ENCODE measurements at places on chromosomes 4 and X. TPM values are rescaled to one million over a fixed set of nuclear protein-coding genes. Genes with fewer than 3 reads are reported as not detected.
A peak's percentile ranks its signal among the peaks of the same experiment; 100 is the strongest.

DNA sequence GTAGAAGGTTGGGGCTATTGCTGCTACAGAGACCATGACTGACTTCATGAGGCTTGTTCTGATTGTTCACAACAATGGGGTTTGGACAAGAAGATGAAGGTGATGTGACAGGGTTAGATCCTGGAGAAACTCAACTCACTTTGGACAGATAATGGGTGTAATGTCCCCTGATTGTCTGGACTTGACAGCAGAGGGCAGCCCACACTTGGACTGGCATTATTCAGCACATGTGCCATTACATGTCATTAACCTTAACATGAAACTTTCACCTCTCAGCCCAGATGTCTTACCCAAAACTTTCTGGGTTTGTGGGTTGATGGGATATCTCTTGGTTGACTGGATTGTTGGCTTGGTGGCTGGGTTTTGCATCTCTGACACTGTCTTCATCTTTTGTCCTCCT, 101.5 kb downstream of the MXRA5 start:
- no peaks in the 10 kb centered on the region for H3K36me3 ChIP-seq
- H3K4me3 ChIP-seq = no peak overlapping the region
- peaks cover 3% of the 10 kb centered on the region for H3K27me3 ChIP-seq

The FGF5 gene
- total RNA-seq = not detected

The NUP54 gene
- 43.3 TPM for total RNA-seq

DNA sequence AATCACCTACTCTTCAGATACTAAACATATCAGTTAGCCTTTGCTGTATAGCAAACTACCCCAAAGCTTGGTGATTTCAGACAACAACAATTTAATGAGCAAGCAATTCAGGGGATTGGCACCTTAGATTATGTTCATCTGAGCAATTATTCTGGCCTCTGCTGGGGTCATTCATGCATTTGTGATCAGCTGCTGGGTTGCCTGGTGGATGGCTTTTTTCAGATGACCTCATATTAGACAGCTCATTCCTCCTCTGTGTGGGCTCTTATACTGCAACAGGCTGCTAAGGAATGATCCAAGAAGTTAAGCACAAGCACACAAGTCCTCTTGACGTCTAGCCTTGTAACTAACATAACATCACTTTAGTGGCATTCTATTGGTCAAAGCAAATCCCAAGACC, 153.0 kb upstream of the PPP1R2C start:
- no peak overlapping the region for H3K27ac ChIP-seq
- DNase-seq = no peak
- H3K4me1 ChIP-seq = no peaks in the 10 kb centered on the region
- no peaks in the 10 kb centered on the region for H3K27me3 ChIP-seq
- no peak overlapping the region for H3K4me3 ChIP-seq
- H3K36me3 ChIP-seq = no peaks in the 10 kb centered on the region

GRCh38 chr4:116688536-116688935, 396.8 kb downstream of the TRAM1L1 start:
- no peak overlapping the region for H3K27ac ChIP-seq
- no peak for DNase-seq
- no peak overlapping the region for H3K4me3 ChIP-seq
- H3K4me1 ChIP-seq = no peaks in the 10 kb centered on the region
- no peaks in the 10 kb centered on the region for H3K36me3 ChIP-seq

The GTPBP6 gene
- total RNA-seq = 85.1 TPM

- H3K4me1 ChIP-seq = no peaks in the 10 kb centered on the region
- no peaks in the 10 kb centered on the region for H3K36me3 ChIP-seq
- H3K27ac ChIP-seq = no peak overlapping the region
- no peak overlapping the region for H3K4me3 ChIP-seq
- DNase-seq = no peak
These were observed 94.3 kb downstream of the TEX13A start for GRCh38 chrX:105126201-105126600.

- no peaks in the 10 kb centered on the region for H3K27me3 ChIP-seq
- H3K36me3 ChIP-seq = peaks cover 8% of the 10 kb centered on the region
- H3K27ac ChIP-seq = no peak overlapping the region
- H3K4me1 ChIP-seq = peaks cover 28% of the 10 kb centered on the region
- DNase-seq = no peak
These were observed 48.8 kb downstream of the SEPTIN11 start for GRCh38 chr4:76998251-76998901.

GRCh38 chrX:84710611-84711010, 208.4 kb upstream of the HDX start:
- H3K36me3 ChIP-seq = no peaks in the 10 kb centered on the region
- no peaks in the 10 kb centered on the region for H3K4me1 ChIP-seq
- no peak overlapping the region for H3K27ac ChIP-seq
- H3K27me3 ChIP-seq = no peaks in the 10 kb centered on the region

The GRID2 gene
- not detected for total RNA-seq

The F9 gene
- total RNA-seq = not detected

- no peaks in the 10 kb centered on the region for H3K36me3 ChIP-seq
- no peaks in the 10 kb centered on the region for H3K4me1 ChIP-seq
- no peak overlapping the region for H3K4me3 ChIP-seq
- no peak overlapping the region for H3K27ac ChIP-seq
- DNase-seq = no peak
These were observed 11.1 kb downstream of the SASH3 start for GRCh38 chrX:129790808-129791207.

DNA sequence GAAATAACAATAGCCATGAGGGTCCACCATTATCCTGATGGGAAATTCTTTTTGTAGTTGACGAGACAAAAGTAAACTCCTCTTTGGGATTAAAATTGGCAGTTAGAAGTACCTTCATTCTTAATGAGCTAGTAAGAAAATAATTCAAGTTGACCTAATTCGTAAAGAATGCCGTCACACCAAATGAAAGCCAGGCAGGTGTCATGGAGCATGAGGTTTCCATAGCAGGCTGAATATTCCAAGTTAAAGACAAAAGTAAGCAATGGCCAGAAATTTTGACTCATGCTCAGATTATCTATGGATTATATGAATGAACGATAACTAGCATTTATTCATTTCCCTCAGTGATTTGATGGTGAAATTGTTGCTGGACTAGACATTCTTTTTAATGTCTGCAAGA, 192.2 kb upstream of the FAT1 start:
- H3K4me3 ChIP-seq = no peak overlapping the region
- no peak for DNase-seq
- no peaks in the 10 kb centered on the region for H3K36me3 ChIP-seq
- no peak overlapping the region for H3K27ac ChIP-seq

GRCh38 chr4:89469930-89470375, 162.4 kb upstream of the GPRIN3 start:
- peak; percentile 42 for DNase-seq
- H3K27ac ChIP-seq = no peak overlapping the region
- H3K4me1 ChIP-seq = no peaks in the 10 kb centered on the region
- no peaks in the 10 kb centered on the region for H3K36me3 ChIP-seq

The UGT2A3 gene
- total RNA-seq = not detected

DNA sequence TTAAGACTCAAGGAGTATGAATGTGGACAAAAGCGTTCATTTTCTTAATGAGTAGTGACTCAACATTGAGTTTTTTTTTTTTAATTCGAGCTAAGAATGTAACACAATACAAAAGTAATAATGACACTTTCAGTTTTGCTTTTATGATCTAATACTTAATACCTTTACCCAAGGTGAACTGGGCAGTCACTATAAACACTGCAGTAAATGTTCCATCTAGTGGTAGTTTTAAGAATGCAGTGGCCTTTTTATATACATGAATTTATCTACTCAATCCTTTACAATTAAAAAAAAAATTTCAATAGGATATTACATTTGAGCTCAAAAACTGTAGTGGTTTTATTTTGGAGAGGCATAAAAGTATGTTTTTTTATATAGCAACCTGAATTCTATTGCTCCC, 33.9 kb downstream of the PDK3 start:
- H3K4me3 ChIP-seq = no peak overlapping the region
- H3K4me1 ChIP-seq = peaks cover 7% of the 10 kb centered on the region
- H3K27me3 ChIP-seq = peaks cover 10% of the 10 kb centered on the region
- H3K27ac ChIP-seq = no peak overlapping the region
- no peak for DNase-seq
- no peaks in the 10 kb centered on the region for H3K36me3 ChIP-seq

DNA sequence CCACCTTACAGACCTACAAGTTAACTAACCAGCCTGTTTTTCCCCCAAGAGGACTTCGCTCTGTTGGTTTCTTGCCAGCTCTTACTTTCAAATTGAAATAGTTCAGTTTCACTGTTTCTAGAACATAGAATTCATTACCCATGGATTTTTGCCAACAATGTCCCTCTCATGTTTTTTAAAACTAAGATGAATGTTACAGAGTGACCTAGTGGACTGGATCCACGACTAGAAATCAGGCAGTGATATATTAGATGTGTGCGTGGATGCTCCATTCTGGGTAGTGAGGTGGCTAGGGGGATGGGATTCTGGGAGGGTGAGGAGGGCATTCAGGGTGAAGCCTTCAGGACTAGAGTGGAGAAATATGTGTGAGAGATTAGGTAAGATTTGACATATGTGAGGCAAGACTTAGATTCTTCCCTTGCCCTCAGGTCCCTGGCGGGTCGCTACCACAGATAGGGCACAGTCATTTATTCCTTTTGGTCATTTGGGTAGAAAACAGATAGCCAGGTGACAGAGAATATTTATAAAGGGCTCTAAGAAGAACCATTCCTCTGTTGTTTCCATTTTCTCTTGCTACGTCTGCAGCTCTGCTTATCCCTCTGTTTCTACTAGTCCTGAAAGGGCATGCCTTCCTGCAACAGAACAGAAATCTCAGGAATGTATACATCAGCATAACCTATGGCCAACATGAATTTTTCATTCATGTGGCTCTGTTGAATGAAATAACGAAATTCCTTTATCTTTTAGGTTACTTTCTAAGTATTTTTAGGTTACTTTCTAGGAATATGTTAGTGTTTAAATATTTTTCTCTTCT, 15.4 kb upstream of the JADE1 start:
- H3K27me3 ChIP-seq = no peaks in the 10 kb centered on the region
- no peak for DNase-seq
- no peaks in the 10 kb centered on the region for H3K36me3 ChIP-seq
- H3K4me3 ChIP-seq = no peak overlapping the region
- H3K4me1 ChIP-seq = no peaks in the 10 kb centered on the region

- DNase-seq = no peak
- H3K27ac ChIP-seq = no peak overlapping the region
- H3K4me1 ChIP-seq = no peaks in the 10 kb centered on the region
- H3K27me3 ChIP-seq = no peaks in the 10 kb centered on the region
- H3K4me3 ChIP-seq = no peak overlapping the region
- H3K36me3 ChIP-seq = no peaks in the 10 kb centered on the region
These were observed 15.6 kb upstream of the TSPAN5 start for GRCh38 chr4:98673978-98674377.

The BGN gene
- total RNA-seq = 90.9 TPM

GRCh38 chrX:52359614-52360232, 9.1 kb upstream of the XAGE2 start:
- H3K36me3 ChIP-seq = no peaks in the 10 kb centered on the region
- no peak overlapping the region for H3K27ac ChIP-seq
- DNase-seq = peak; percentile 45
- no peak overlapping the region for H3K4me3 ChIP-seq
- H3K27me3 ChIP-seq = no peaks in the 10 kb centered on the region
- H3K4me1 ChIP-seq = peaks cover 13% of the 10 kb centered on the region

- H3K36me3 ChIP-seq = no peaks in the 10 kb centered on the region
- H3K27ac ChIP-seq = no peak overlapping the region
- no peak overlapping the region for H3K4me3 ChIP-seq
- H3K4me1 ChIP-seq = no peaks in the 10 kb centered on the region
These were observed 291.6 kb upstream of the HS3ST1 start for GRCh38 chr4:11720292-11720691.

GRCh38 chr4:155597933-155598451, 68.7 kb upstream of the GUCY1A1 start:
- no peak overlapping the region for H3K27ac ChIP-seq
- DNase-seq = no peak
- H3K36me3 ChIP-seq = no peaks in the 10 kb centered on the region
- H3K4me1 ChIP-seq = no peaks in the 10 kb centered on the region

DNA sequence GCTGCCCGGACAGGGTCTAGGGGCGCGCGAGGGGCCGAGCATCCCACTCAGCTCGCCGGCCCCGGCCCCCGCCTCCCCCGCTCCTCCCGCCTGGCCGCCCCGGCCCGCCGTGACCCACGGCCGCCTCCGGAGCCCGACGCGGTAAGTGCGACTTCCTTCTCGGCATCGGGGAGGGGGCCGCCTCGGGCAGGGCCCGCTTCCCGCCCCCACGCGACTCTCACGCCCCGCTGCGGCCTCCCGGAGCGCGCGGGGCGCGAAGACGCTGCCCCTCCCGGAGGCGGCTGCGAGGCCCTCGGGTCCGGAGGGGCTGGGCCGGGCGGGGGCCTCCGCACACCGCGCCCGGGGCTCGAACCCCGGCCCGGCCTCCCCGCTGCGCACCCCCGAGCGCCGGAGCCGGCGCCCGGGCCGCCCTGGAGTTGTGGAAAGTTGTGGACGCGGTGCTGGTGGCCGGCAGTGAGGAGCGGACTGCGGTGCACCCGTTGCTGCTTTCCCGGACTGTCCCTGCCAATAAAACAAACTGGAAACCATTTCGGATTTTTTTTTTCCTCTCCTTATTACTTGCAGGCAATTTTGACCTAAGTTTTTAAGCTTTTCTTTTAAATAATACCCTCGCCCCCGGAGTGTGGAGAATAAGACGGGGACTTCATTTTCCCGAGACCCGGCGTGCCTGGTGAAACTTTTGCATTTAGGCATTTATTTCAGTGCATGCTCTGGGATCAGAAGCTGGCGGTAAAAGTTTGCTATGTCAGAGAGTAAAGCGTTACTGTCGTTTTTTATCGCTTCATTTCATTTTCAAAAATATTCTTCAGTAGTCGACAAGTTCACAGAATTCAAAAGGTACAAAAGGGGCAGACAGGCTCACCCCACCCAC, 13.0 kb upstream of the TMEM156 start:
- H3K4me1 ChIP-seq = peaks cover 13% of the 10 kb centered on the region
- no peak overlapping the region for H3K27ac ChIP-seq
- H3K27me3 ChIP-seq = no peaks in the 10 kb centered on the region
- no peak for DNase-seq
- no peaks in the 10 kb centered on the region for H3K36me3 ChIP-seq

Data from A673 (cell line).